Sigmoid colon (tissue), 7 donors: ENCODE measurements at places on chromosomes 1 and 21. TPM values are rescaled to one million over a fixed set of nuclear protein-coding genes. Genes with fewer than 3 reads are reported as not detected.

DNA sequence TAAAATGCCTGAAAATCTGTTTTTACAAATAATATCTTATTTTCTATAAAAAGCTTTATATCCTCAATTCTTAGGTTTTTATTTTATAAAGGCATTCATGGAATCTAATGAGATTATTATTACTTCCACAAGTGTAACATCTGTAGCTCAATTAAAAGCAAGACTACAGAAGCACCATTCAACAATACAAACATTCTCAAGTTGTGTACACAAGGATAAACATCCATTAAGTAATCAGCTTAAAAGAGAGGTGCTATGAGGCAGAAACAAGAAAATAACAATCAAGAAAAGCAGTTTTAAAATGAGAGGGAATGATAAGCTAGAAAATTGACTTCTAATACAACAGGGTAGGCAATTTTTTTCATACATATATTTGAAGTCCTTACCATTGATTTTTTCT is 326.1 kb downstream of the MRPL39 start:
- H3K4me1 ChIP-seq = no peaks in the 10 kb centered on the region
- H3K27me3 ChIP-seq = no peaks in the 10 kb centered on the region
- DNase-seq = no peak
- no peaks in the 10 kb centered on the region for H3K36me3 ChIP-seq
- H3K27ac ChIP-seq = no peak overlapping the region

DNA sequence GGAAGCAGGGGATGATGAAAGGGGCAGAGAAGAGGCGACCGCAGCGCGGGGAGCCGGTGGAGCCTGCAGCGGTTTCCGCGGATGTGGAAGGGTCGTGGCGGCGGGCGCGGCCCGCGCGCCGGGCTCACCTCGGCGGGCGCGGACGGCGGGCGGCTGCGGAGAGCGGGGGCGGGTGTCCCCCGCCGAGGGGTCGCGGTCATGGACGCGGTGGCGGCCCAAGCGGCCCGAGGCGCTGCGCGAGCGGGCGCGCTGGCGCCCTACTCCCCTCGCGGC is 572 bp downstream of the LPGAT1 start:
- H3K27me3 ChIP-seq = no peaks in the 10 kb centered on the region
- no peak for DNase-seq
- H3K4me3 ChIP-seq = peak overlapping the region; percentile 87
- peak overlapping the region; percentile 83 for H3K27ac ChIP-seq

TFF3 gene
- total RNA-seq = 14.3 TPM

- no peaks in the 10 kb centered on the region for H3K4me1 ChIP-seq
- no peak overlapping the region for H3K4me3 ChIP-seq
Measured at GRCh38 chr21:43740497-43741156, 21.7 kb downstream of the PDXK start.

GRCh38 chr1:38269923-38270848 is 223.6 kb upstream of the POU3F1 start:
- no peak overlapping the region for H3K4me3 ChIP-seq
- H3K27me3 ChIP-seq = peaks cover 6% of the 10 kb centered on the region
- peak; percentile 48 for DNase-seq
- H3K36me3 ChIP-seq = no peaks in the 10 kb centered on the region
- H3K27ac ChIP-seq = no peak overlapping the region

FNDC5 gene
- total RNA-seq = 0.66 TPM

- DNase-seq = no peak
- no peak overlapping the region for H3K27ac ChIP-seq
- H3K4me3 ChIP-seq = no peak overlapping the region
- H3K36me3 ChIP-seq = no peaks in the 10 kb centered on the region
Measured at GRCh38 chr1:35762141-35762540, 7.6 kb downstream of the CLSPN start.

- no peak overlapping the region for H3K4me3 ChIP-seq
- no peaks in the 10 kb centered on the region for H3K4me1 ChIP-seq
- H3K36me3 ChIP-seq = no peaks in the 10 kb centered on the region
- no peak overlapping the region for H3K27ac ChIP-seq
- H3K27me3 ChIP-seq = no peaks in the 10 kb centered on the region
- DNase-seq = no peak
Measured at GRCh38 chr1:246827396-246827795, 103.2 kb downstream of the SCCPDH start.

SPATA21 gene
- total RNA-seq = not detected

LRRC38 gene
- total RNA-seq = not detected

DNA sequence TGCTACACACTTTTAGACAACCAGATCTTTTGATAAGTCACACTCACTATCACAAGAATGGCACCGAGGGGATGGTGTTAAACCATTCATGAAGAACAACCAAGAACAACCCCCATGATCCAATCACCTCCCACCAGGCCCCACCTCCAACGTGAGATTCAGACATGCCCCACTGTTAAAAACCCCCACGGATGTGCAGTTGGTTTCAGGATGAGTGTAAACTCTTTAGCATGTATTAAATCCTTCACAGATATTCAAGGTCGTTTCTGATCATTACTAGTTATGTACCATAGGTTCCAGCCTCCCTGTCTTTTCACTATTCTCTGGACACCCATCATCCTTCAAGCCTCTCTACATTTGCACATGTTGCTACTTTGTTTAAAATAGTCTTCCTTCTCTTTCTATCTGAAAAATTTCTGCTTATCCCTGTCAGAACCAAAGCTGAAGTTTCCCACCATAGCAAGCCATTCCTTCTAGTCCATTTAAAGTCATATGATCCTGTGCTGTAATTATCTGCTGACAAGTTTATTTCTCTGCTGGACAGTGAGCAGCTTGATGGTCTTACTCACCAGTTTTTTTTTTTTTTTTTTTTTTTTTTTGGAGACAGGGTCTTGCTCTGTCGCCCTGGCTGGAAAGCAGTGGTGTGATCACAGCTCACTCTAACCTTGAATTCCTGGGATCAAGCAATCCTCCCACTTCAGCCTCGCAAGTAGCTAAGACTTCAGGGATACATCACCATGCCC is 36.8 kb downstream of the MAP10 start:
- DNase-seq = no peak
- no peaks in the 10 kb centered on the region for H3K27me3 ChIP-seq
- no peaks in the 10 kb centered on the region for H3K4me1 ChIP-seq
- no peak overlapping the region for H3K4me3 ChIP-seq

- H3K36me3 ChIP-seq = no peaks in the 10 kb centered on the region
- no peak within 1 kb of the TSS for H3K27ac ChIP-seq
Measured at GRCh38 chr21:30598802-30599201, at the start of gene KRTAP6-2. TSS of gene KRTAP6-2 (minus strand) at chr21:30598902. CDS start at chr21:30598874, 28 bp downstream.

DNA sequence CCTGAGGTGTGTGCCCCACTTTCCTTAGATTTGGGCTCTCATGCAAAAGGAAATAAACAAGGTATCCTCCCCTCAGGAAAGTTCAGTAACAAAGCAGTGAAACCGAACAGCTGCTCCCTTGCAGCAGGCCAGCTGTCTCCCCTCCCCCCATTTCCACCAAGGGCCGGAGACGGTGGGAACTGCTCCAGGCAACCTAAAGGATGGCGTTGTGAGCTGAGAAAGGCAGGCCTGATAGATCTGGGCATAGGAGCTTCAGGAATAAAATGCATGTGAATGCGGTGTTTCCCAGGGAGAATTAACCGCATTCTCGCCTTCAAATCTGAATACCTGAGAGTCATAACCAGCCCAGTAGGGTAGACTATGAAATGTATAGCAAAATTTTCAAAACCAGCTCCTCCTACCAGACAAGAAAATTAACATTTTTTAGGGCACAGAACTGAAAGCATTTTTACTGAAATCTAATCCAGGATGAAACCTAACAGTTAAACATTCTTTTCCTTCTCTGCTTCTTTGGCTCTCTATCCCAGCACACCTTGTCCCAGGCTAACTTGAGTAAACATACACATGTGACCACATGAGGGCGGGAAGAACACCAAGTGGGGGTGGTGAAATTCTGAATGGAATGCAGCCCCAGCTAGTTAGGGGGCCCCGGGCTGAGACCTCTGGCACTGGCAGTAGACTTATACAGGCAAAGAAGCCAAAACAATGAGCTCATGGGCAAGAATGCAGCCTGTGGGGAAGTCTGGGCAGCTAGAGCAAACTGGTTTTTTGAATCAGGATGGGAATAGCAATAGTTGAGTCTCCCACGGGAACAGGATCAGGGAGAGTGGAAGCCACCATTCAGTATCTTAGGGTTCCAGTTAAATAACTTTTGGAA is 11.5 kb downstream of the MCL1 start:
- no peaks in the 10 kb centered on the region for H3K27me3 ChIP-seq
- peaks cover 96% of the 10 kb centered on the region for H3K4me1 ChIP-seq
- peak; percentile 97 for DNase-seq
- peak overlapping the region; percentile 97 for H3K27ac ChIP-seq
- no peaks in the 10 kb centered on the region for H3K36me3 ChIP-seq

DNA sequence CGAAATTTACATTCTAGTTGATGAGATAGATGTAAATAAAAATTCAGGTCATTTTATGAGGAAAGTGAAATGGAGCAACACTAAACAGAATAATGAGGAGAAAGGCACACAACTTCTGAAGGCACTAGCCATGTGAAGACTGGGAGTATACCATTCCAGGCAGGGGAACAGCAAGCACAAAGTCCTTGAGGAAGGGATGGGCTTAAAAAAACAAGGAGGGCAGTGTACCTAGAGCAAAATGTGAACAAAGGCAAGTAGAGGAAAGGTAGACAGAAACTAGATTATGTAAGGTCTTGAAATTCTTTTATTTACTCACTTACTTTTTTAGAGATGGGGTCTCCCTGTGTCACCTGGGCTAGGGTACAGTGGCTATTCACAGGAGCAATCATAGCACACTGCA is 54.1 kb upstream of the LRIG2 start:
- H3K27ac ChIP-seq = no peak overlapping the region
- no peaks in the 10 kb centered on the region for H3K27me3 ChIP-seq
- peaks cover 6% of the 10 kb centered on the region for H3K4me1 ChIP-seq
- H3K4me3 ChIP-seq = no peak overlapping the region
- no peak for DNase-seq
- no peaks in the 10 kb centered on the region for H3K36me3 ChIP-seq

GRCh38 chr1:207412845-207413244 is 41.3 kb upstream of the CR2 start:
- no peak overlapping the region for H3K27ac ChIP-seq
- H3K27me3 ChIP-seq = no peaks in the 10 kb centered on the region
- H3K4me3 ChIP-seq = no peak overlapping the region
- DNase-seq = no peak
- no peaks in the 10 kb centered on the region for H3K4me1 ChIP-seq
- no peaks in the 10 kb centered on the region for H3K36me3 ChIP-seq

PCP4L1 gene
- total RNA-seq = 0.71 TPM

GRCh38 chr1:209561532-209561931 is 22.0 kb upstream of the CAMK1G start:
- H3K4me3 ChIP-seq = no peak overlapping the region
- no peak for DNase-seq
- no peaks in the 10 kb centered on the region for H3K4me1 ChIP-seq
- H3K27me3 ChIP-seq = no peaks in the 10 kb centered on the region
- no peak overlapping the region for H3K27ac ChIP-seq

AGT gene
- total RNA-seq = 0.36 TPM

DNA sequence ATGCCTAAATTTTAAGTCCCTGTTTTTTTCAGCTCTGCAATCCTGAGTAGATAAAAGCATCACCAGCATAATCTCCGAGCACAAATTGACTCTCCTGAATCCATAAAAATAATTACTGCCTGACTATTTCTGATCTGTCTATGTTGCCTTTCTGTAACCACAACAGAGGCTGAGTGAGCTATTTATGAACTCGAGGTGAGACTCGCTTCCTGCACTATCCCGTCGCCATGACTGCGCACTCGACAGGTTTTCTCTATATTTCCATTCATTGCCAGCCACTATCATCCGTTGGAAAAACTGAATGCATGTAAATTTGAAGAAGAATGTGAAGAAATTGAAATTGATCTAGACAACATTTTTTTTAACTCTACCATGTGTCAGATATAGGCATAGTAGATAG is 897.2 kb downstream of the ADGRL2 start:
- H3K4me1 ChIP-seq = no peaks in the 10 kb centered on the region
- no peak for DNase-seq
- no peaks in the 10 kb centered on the region for H3K36me3 ChIP-seq
- no peak overlapping the region for H3K4me3 ChIP-seq
- no peak overlapping the region for H3K27ac ChIP-seq
- no peaks in the 10 kb centered on the region for H3K27me3 ChIP-seq

- no peak overlapping the region for H3K27ac ChIP-seq
- H3K4me3 ChIP-seq = no peak overlapping the region
- H3K36me3 ChIP-seq = no peaks in the 10 kb centered on the region
- H3K27me3 ChIP-seq = no peaks in the 10 kb centered on the region
- DNase-seq = no peak
Measured at GRCh38 chr1:180211156-180211859, 18.8 kb upstream of the LHX4 start.

CELA3B gene
- total RNA-seq = not detected

DNA sequence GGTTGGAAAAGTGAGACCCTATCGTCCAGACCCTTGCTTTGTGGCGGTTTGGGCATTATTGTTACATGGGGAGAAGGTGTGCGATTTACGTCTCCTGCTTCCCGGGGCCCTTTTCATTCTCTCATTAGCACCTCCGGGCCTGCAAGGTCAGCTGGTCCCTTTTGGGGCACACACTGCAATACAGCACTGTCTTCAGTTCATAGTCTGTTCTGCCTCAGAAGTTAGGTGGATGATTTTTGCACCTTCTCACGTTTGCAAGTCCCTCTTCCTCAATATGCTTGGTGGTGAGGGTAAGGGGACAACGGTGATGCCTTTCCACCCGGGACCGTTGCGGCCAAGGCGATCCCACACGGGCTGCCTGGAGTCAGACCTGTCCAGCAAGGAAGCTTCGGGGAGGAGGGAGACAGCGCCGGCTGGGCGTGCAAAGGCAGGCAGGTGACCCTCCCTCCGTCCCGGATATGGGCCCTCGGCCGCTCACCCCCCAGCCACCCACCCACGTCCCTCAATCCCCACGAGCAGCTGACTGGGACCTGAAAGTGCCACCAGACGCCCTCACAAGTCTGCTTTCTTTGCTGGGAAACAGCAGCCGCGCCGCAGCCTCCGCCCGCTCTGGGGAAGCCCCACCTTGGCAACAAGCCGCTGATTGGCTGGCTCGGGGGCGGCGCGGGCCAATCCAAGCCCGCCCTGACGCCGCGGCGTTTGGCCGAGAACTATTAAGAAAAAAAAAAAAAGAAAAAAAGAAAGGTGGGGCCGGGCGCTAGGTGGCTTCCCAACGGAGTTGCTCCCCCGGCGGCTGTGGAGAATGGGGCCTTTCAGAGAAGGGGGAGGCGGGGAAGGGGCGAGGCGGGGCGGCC is 21.7 kb downstream of the BTG2 start:
- peak overlapping the region; percentile 94 for H3K27ac ChIP-seq
- no peaks in the 10 kb centered on the region for H3K4me1 ChIP-seq
- no peaks in the 10 kb centered on the region for H3K36me3 ChIP-seq
- DNase-seq = peak; percentile 97

DNA sequence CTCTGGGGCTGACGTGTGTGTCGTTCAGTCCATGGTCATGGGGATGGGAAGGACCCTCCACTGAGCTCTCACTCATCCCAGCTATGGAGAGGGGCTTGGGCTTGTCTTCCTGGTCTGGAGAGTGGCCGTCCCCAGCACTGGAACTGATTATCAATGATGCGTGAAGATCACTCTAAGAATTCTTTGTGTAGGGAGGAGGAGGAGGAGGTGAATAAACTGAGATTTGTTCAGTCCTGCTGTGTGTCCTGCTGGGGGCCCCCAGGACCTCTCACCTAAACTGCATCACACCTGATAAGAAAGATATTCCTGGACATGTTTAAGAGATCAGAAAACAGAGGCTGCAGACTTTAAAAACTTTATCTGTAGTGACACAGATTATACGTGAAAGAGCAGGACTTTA is 21.2 kb downstream of the RHOU start:
- DNase-seq = no peak
- peaks cover 12% of the 10 kb centered on the region for H3K4me1 ChIP-seq
- H3K36me3 ChIP-seq = no peaks in the 10 kb centered on the region
- H3K4me3 ChIP-seq = no peak overlapping the region
- H3K27me3 ChIP-seq = no peaks in the 10 kb centered on the region

- H3K4me1 ChIP-seq = peaks cover 34% of the 10 kb centered on the region
- H3K4me3 ChIP-seq = no peak overlapping the region
- H3K27ac ChIP-seq = no peak overlapping the region
- no peaks in the 10 kb centered on the region for H3K36me3 ChIP-seq
- peaks cover 13% of the 10 kb centered on the region for H3K27me3 ChIP-seq
Measured at GRCh38 chr1:15755646-15756040, 3.0 kb upstream of the FBLIM1 start.
